ENCODE measurements at places on chromosomes 7 and 10. TPM values are rescaled to one million over a fixed set of nuclear protein-coding genes. Genes with fewer than 3 reads are reported as not detected.

Gene MYH16
- not detected for total RNA-seq

Gene PDZD7
- 0.25 TPM for total RNA-seq

Gene SHTN1
- 8.8 TPM for total RNA-seq

DNA sequence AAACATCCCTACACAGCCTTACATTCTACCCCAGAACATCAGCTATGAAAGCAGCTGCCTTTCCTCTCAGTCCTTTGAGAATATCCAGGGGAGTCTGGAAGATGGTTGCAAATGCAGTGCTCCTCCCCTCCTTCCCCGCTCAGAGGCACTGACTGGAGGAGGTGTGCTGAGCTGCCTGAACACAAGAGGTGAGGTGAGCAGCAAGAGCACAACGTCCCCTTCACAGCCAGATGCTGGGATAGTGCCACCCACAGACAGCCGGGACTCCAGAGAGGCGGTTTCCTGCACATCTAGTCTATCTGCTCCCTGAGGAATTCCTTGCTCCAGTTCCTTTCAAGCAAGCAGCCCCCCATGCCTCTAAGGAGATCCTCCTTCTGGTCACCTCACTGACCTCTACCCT, 74.2 kb downstream of the EZH2 start:
- DNase-seq = no peak

DNA sequence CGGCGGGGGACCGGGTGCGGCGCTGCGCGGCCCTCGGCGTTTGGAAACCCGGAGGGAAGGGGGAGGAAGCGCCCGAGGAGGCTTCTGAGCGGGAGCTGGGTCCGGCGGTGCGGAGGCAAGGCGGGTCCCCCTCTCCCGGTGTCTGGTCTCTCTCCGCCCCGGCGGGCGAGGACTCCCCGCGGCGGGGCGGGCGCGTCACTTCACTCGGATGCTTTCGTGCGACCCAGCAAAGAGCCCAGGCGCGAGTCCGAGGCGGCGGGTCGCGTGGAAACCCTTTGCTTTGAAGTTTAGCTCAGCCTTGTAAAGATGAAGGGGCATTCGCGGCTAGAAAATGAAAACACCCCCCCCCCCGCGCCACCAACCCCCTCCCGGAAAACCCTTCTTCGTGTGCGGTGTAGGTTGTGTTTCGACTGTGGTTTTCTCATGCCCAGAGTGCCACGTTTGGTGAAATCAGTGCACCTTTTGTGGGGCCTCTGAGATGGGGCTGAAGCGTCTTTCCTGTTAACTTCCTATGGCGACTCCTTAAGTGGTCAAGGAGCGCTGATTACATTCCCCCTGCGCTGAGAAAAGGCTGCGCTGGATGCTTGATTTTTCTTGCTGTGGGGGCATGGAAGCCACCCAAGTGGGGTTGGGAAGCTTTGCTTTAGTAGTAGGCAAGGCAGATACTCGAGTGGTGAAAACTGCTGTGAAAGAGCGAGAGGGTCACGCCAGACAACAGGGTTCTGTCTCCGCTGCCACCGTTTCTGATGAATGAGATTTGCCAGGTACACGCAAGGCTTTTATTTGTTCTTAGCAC, 876 bp downstream of the GNAI1 start:
- peak; percentile 50 for DNase-seq

- no peak for DNase-seq
These were observed 458.3 kb downstream of the PTPRN2 start for GRCh38 chr7:158129037-158130022.

DNA sequence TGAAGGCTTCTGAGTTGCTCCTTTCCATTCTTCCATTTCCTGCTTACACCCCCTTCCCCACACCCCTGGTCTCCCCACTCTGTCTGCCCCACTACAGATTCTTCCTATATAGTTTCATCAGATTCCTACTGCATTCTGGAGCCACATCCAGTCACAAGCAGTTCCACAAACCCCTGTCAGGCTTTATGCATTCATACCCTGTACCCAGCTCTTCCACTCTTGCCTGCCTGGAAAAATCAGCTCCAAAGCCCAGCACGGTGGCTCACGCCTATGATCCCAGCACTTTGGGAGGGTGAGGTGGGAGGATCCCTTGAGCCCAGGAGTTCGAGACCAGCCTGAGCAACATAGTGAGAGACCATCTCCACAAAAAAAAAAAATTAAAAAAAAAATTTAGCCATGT, 60.4 kb downstream of the C10orf67 start:
- no peak for DNase-seq

DNA sequence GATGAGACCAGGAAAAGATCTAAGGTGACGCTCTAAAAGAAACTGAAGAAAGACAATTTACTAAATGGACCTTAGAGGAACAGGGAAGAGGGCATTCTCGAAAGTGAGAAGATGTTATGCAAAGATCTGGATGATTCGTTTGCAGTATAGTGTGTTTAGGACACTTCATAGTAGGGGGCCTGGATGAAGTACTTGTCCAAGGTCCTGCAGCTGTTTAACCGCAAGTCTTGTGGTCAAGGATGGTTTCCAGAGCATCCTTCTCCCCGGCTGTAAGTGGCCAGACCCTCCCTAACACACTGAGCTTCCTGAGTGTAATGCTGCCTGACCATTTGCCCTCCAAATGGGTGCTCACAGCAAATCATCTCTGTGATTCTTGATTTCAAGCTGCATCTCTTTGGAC, 101.6 kb downstream of the XPNPEP1 start:
- no peak for DNase-seq

DNA sequence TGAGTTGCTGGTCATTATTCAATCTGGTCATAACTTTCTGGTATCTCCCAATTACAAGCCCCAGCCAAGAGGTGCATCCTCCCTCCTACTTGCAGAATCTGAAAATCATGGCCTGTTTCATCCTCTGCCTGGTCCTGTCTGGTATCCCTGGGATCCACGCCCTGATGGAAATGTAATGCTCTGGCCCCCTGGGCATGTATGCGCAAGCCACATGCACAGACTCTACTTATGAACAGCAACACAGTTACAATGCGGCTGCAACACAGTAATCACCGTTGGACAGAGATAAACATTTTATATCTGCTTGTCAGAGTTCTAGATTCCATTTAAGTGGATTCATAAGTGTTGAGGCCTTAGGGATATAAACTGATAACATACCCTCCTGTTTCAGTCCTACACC, 117.8 kb upstream of the ABI1 start:
- DNase-seq = no peak

DNA sequence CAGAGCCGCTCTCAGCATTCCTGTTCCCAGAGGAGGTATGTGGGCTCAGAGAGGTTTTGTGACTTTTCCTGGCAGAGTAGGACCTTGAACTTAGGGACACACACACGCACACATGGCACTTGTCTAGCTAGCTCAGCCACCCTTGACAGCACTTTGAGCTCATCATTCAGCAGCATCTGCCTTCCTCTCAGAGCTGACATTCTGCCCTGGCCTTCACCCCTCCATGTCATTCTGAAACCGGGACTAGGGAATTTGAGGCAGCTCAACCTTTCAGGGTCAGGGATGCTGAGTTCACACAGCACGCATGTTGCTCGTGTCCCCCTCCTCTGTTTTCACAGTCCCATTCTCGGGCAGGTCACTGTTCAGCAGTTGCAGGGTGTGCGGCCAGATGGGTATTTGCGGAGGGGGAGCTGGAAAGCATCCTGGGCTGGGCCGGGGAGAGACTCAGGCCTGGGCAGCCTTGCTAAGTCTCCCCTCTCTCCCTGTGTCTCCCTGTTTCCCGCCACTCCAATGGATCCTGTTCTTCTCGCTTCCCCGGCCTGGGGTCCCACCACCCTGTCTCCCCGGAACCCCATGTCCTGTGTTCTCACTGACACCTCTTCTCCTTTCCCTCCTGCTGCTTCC, 78.0 kb downstream of the COL13A1 start:
- no peak for DNase-seq

Data from SJCRH30 (cell line).